ENCODE measurements at places on chromosomes 1 and 21.

- peak; percentile 28 for DNase-seq
Measured at GRCh38 chr1:34500451-34500850, 254.4 kb upstream of the GJB5 start.

DNA sequence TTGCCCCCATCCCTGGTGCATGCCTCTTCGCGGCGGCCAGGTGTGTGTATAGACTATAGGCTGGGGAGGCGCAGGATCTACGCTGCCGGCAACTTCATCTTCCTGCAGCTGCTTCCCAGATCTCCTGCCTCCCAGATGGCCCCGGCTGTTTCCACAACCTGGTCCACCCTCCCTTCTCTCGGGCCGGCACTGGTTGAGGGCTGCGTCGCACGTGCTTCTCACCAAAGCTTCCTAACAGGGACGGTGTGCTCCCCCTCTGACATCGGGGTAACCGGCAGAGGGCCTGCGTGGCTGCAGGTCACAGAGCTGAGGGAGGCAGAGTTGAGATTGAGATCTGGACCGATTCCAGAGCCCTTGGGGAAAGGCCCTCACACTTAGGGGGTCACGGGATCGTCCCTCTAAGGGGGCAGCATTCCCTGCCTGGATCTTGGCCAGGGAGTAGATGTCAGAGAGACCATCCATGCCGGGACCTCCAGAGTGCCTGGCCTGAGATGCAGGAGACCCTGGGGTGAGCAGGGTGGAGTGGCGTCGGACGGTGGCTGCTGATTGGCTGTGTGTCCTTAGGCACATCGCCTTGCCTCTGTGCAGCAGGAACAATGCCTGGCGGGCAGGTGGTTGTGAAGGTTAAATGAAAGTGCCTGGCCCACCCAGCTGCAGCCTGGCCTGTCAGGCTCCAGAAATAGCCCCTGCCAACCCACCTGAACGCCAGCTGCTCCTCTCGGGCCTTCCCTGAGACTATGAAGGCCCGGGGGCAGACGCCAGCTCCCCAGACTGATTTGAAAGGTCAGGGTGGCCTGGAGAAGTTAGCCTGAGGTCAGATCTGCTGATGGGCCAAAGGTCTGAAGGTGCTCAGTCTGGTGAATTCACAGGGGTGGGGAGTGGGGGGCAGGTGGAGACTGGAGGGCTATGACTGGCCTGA, 6.1 kb upstream of the MASP2 start:
- no peak for DNase-seq

DNA sequence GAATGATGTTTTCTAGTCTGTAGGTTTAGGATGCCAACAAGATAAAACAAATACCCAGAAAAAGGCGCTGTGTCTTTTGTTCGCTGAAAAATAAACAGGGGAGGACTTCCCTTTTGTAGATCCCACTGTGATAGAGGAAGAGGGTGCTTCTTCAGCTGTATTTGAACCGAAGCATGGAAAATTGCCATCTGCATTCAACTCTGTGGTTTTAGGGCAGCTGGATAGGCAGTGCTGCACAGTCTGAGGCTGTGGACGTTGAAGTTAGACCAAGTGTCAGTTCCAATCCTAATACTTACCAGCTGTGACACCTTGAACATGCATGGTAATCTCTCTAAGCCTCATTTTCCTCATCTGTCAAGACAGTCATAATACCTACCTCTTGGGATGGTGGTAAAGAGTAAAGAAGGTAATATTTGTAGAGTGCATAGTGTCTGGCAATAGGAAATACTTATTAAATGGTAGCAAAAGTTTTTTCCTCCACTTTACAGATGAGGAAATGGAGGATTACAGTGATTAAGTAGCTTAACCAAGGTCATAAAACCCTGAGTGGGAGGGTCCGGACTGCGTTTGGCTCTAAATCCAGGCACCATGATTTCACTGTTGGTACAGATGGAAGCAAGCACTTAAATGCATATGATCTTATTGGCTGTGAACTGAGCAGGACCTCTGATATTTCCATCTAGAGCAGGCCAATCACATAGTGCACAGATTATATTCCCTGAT, 48.5 kb downstream of the UTP25 start:
- no peak for DNase-seq

DNA sequence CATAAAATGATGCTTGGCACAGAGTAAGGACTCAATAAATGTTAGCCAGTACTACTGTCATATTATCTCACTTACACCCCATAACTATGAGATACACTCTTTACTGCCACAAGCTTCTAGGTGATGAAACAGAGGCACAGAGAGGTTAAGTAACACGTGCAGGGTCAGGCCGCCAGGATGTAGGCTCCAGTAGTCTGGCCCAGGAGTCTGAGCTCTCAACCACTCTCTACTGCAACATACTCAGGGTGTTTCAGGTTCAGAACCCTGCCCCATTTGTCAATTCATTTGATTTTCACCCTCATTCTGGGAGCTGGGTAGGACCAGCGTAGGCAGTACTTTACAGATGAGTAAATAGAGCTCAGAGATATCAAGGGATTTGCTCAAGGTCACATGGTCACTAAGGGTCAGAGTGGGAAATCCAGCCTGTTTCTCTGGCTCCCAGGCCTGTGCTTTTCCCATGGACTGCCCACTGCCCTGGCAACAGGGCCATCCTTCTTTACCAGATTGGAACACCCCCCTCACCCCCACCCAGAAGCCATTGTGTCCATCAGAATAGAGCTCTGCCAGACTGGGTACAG, 21.2 kb downstream of the IQGAP3 start:
- no peak for DNase-seq

- DNase-seq: no peak
Measured at GRCh38 chr1:19084206-19084738, 125.8 kb downstream of the UBR4 start.

- DNase-seq: no peak
Measured at GRCh38 chr1:161949548-161949947, 74.1 kb downstream of the OLFML2B start.

DNA sequence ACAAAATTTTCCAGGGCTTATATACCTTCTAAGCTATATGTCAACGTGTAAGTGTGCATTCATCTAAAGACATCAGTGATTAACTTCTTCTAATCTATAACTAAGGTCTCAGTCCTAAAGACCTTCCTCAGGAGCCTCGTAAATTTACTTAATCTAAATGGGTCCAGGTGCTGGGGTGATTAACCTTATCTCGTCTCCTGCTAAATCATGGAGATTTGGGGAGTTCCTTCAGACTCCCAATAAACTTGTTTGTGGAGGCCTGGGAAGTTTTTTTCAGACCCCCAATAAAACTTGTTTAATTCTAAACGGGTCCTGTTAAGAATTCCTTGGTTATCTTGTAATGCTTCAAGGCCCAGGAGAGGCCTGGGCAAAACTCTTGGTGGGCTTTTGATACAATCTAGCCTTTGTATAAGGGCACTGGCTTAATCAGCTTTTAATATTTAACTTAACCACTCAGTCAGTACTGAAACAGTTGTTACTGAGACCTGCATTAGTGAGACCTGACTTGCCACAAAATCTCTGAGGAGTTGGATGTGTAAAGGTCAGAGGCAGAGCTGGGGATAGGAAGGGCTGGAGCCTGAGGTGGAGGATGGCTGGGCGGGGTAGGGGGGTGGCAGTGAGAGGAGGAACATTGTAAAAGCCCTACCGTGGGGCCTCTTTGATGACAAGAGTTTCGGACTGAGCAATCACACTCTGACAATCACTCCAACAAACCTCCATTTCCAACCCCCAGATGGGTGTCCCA, 6.2 kb upstream of the HMGCS2 start:
- no peak for DNase-seq

- DNase-seq: no peak
Measured at GRCh38 chr1:157678721-157679120, 21.8 kb downstream of the FCRL3 start.

GRCh38 chr1:183234660-183235476, 48.8 kb downstream of the LAMC2 start:
- no peak for DNase-seq

DNA sequence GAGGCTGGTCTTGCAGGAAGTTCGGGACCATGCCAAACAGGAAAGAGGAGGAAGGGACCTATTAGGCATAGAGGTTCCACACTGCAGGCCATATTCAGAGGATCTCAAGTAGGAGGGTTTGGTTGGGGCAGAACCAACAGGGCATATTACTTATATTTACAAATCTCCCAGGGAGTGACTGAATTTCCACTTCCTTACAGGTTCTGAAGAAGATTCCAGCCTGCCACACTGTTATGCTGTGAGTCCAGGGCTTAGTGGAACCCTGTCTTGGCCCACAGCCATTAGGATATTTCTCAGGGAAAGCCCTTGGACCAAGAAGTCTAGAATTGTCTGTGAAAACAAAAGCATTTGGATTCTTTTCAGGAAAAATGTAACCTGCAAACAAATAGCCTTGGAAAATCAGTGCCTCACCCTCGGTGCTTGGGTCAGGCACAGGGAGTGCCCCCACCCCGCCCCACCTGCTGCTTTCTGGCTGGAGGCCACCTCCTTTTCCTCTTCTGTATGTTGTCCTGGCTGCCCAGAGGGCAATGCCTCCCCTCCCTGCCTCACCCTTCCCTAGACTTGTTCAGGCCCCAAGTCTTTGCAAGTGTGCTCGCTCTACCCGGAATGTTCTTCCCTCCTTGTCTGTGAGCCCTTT, 41.0 kb upstream of the JUN start:
- DNase-seq: no peak

DNA sequence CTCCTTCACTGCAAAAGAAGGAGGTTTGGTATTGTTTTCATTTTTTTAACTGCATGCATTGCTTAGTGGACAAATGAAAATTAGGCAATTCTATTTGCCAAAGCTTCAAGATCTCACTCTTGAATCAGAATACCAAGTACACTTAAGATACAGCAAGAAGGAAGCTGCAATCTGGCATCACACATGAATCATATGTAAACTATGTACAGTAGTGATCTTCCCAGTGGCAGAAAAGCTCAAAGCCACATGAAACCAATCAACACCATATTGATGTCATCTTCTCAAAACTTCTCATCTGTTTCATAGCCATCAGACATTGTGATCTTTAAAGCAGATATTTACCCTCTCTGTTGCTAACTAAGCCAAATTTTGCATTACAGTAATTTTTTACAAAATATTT, 550.1 kb downstream of the LTN1 start:
- no peak for DNase-seq

- DNase-seq: no peak
Measured at GRCh38 chr1:199616947-199617346, 410.6 kb upstream of the NR5A2 start.

DNA sequence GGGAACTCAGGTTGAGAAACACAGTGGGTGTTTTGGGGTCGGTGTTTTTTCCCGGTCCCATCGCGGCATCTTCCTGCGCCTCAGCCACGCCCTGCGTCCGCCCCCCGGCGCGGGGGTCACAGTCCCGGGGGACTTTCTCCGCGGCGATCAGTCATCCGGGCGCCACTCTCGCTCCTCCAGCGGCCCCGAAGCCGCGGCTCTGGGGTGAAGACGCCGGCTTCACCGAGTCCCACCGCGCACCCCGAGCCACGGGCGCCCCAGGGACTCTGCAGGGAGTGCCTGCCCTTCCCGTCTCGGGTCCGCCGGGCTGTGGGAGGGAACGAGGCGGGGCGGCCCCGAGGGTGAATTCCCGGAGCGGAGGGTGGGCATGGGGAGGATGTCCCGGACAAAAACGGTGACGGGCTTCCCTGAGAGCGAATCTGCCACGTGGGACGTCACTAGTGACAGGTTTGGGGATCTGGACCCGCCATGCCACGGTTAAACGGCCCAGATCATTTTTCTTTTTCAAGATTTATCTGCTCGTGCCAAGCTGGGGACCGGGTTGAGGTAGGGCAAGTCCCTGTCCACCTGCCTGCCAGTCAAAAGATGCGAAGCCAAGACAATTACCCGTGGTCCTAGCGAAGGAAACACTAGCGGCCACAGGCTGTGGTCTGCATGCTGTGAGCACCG, 717 bp upstream of the BATF3 start:
- no peak for DNase-seq

DNA sequence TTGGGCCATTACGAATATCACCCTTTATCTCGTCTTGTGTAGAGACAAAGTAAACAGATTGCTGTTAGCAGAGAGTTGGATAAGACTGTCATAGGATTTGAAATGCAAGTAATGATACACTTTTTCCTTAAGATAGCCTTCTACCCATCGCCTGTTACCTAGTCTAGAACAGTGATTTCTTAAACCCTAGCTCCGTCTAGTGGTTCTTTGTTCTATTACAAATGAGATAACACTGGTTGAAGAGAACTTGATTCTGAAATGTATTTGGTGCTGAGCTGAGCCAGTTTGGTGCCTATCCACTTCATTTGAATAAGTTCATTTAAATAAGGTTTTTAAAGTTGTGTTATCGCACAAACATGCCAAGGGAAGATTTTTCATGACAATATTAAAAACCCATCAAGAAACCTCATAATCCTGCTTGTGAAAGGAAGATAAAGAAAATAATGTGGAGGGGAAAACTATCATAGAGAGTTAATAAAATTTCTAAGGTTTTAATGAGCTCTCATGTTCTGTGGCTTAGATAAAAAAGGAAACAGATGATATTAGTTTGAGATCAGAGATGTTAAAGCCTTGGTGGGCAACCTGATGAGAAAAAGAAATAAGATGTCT, 1.5 kb upstream of the KCNH1 start:
- DNase-seq: peak; percentile 84

DNA sequence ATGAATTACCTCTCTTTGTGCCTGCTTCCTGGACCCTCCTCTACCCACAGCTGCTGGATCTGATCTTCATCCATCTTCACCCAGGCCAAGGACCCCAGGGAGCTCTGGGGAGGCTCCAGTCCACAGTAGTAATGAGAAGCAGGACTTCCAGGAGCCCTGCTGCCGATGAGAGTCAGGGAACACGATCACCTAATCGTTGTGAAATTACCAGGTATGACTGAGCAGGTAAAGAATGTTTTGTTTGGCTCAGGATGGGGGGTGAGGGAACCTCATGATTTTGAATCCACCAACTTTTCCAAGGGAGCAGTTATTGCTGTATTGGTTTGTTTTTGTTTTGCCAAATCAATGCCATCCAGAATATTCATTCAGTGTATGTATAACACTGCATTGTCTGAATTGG, 454.0 kb downstream of the PLPP3 start:
- no peak for DNase-seq

DNA sequence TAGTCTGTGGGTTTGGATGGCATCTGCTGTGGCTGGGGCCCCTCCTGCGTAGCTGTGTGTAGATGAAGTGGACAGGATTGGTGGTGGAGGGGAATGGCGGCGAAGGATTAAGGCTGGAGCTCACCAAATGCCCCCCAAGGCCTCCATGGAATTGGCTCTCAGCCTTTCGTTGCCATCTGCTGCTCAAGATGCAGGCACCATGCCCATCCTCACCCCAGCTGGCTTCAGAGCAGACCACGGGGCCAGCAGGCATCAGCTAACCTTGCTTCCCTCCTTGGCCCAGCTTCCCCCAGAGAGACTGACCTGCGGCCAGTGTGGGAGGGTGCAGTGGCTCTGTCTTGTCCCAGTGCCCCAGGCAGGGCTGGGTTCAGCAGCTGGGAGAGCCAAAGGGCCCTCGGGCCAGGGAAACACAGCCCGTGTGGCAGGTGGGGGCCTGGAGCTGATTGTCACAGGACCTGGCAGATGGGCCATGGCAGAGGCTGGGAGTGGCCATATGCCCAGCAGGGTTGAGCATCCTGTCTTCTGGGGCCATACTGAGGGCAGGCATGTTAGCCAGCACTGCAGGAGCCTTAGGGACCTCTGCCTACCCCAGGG, 66.8 kb upstream of the ACTL8 start:
- DNase-seq: no peak
